ENCODE measurements at places on chromosomes 16 and 17. TPM values are rescaled to one million over a fixed set of nuclear protein-coding genes. Genes with fewer than 3 reads are reported as not detected.

Gene HES7
- 1.4 TPM for total RNA-seq

Gene PSMD3
- 92.2 TPM for total RNA-seq

GRCh38 chr16:84612686-84613085 is 5.2 kb downstream of the COTL1 start:
- no peak overlapping the region for H3K27ac ChIP-seq
- no peak for DNase-seq
- no peaks in the 10 kb centered on the region for H3K27me3 ChIP-seq
- H3K4me1 ChIP-seq: peaks cover 85% of the 10 kb centered on the region
- H3K4me3 ChIP-seq: no peak overlapping the region
- H3K36me3 ChIP-seq: peaks cover 88% of the 10 kb centered on the region

DNA sequence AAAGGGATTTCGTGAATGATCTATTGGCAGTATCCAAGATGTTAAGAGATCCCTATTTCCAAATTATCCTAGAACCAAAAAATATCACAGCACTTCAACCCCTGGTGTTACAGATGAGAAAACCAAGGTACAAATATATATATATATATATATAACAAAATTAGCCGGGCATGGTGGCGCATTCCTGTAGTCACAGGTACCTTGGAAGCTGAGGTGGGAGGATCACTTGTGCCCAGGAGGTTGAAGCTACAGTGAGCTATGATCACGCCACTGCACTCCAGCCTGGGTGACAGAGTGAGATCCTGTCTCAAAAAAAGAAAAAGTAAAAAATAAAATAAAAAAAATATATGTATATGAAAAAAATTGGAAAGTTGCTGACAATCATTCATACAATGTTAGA is 637 bp upstream of the CLN3 start:
- H3K27ac ChIP-seq: peak overlapping the region; percentile 100
- peaks cover 66% of the 10 kb centered on the region for H3K4me1 ChIP-seq
- no peak for DNase-seq
- H3K36me3 ChIP-seq: peaks cover 47% of the 10 kb centered on the region

- H3K27ac ChIP-seq: no peak overlapping the region
- no peak overlapping the region for H3K4me3 ChIP-seq
- no peak for DNase-seq
Observed at GRCh38 chr17:77148940-77149510, 8.3 kb downstream of the SEC14L1 start.

- H3K4me1 ChIP-seq: no peaks in the 10 kb centered on the region
- no peak overlapping the region for H3K4me3 ChIP-seq
- H3K27ac ChIP-seq: no peak overlapping the region
- DNase-seq: no peak
- no peaks in the 10 kb centered on the region for H3K27me3 ChIP-seq
Observed at GRCh38 chr17:59506894-59507726, 58.3 kb upstream of the DHX40 start.

DNA sequence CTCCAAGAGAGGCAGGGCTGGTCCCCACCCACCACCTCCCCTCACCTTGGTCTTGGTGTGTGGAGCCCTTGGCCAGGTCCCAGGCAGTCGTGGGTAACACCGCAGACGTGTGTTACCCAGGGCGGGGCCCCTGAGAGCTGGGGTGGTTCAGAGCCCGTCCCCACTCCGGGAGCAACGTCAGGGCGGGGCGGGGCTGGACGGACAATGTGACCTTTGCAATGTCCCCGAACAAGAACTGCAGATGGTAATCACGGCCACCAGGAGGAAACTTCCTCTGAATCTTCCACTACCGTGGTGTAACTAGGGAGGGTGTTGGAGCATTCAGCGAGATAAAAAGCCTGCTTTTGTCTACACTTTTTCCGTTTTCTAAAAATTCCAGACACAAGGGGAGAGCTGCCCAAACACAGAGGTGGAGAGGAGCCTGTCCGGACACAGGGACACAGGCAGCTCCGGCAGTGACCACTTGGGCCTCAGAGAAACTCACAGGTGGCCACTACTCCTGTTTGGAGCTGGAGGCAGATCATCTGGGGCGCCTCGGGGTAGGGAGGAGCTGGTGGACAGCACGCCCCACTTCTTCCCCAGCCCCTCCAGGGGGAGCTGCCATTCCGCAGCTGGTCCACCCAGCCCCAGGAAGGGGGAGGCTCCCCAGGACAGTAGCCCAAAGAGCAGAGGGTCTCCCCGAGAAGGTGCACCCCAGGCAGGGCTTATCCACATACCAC is 14.2 kb upstream of the SLC38A10 start:
- no peak overlapping the region for H3K4me3 ChIP-seq
- peaks cover 3% of the 10 kb centered on the region for H3K4me1 ChIP-seq
- peak; percentile 46 for DNase-seq
- H3K27ac ChIP-seq: no peak overlapping the region
- H3K36me3 ChIP-seq: no peaks in the 10 kb centered on the region

Measured in activated CD4-positive, alpha-beta memory T cell treated with anti-CD3 and anti-CD28 coated beads, Interleukin-2, amount 10 ng/mL, durations not matched to agents 7 days and 5 days (primary cell).